ENCODE measurements at places on chromosomes 4 and X. TPM values are rescaled to one million over a fixed set of nuclear protein-coding genes. Genes with fewer than 3 reads are reported as not detected.

PRKG2 gene
- total RNA-seq: 0.98 TPM

APELA gene
- not detected for total RNA-seq

USP26 gene
- total RNA-seq: not detected

PPM1K gene
- total RNA-seq: 46.1 TPM

ERCC6L gene
- 10.8 TPM for total RNA-seq

GLRA2 gene
- total RNA-seq: not detected

CITED1 gene
- 1.4 TPM for total RNA-seq

ZNF280C gene
- total RNA-seq: 5.7 TPM

NEIL3 gene
- 38.0 TPM for total RNA-seq

NAP1L3 gene
- 0.68 TPM for total RNA-seq

KANTR gene
- 8.2 TPM for total RNA-seq

MAML3 gene
- 4.3 TPM for total RNA-seq

FGF13 gene
- not detected for total RNA-seq

GSTCD gene
- total RNA-seq: 15.7 TPM

NUP62CL gene
- total RNA-seq: 1.0 TPM

GPRIN3 gene
- total RNA-seq: 42.3 TPM

CXCL1 gene
- total RNA-seq: not detected

KIF4A gene
- 32.2 TPM for total RNA-seq

IL2 gene
- 0.75 TPM for total RNA-seq

GPAT3 gene
- total RNA-seq: 10.3 TPM

NMU gene
- not detected for total RNA-seq

RBMXL3 gene
- total RNA-seq: not detected
